Keratinocyte (primary cell): ENCODE measurements at places on chromosomes 6 and 20. TPM values are rescaled to one million over a fixed set of nuclear protein-coding genes. Genes with fewer than 3 reads are reported as not detected.
A peak's percentile ranks its signal among the peaks of the same experiment; 100 is the strongest.

GRCh38 chr6:3345836-3346235, 87.1 kb downstream of the PSMG4 start:
- no peak for DNase-seq
- H3K4me1 ChIP-seq: no peaks in the 10 kb centered on the region
- H3K27me3 ChIP-seq: no peaks in the 10 kb centered on the region

- H3K27ac ChIP-seq: no peak overlapping the region
- no peak for DNase-seq
- H3K4me3 ChIP-seq: no peak overlapping the region
- H3K4me1 ChIP-seq: no peaks in the 10 kb centered on the region
- H3K36me3 ChIP-seq: no peaks in the 10 kb centered on the region
Observed at GRCh38 chr6:84639396-84639795, 125.0 kb downstream of the TBX18 start.

DNA sequence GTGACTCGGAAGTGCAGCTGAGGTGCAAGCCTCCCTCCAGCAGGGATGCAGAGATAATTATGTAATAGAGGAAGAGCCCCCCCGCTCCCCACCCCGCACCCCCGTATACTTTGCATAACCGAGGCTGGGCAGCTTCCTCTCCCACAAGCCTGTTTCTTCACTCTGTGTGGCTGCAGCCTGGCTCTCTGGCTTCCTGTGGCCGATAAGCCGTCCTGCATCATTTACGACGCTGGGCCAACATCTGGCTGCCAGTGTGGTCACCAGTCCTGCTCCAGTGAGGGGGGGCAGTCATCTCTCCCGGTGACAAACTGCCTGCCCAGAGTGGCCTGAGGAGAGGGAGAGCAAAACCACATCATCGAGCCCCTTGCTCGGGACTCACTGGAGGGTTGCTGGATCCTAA, 59.2 kb downstream of the RBM38 start:
- DNase-seq: no peak
- peaks cover 61% of the 10 kb centered on the region for H3K27me3 ChIP-seq
- H3K4me3 ChIP-seq: no peak overlapping the region
- no peaks in the 10 kb centered on the region for H3K36me3 ChIP-seq
- no peaks in the 10 kb centered on the region for H3K4me1 ChIP-seq
- H3K27ac ChIP-seq: no peak overlapping the region

The UTRN gene
- polyA plus RNA-seq: 19.3 to 23.7 TPM (median 20.5 TPM) in 3 replicates

The BFSP1 gene
- polyA plus RNA-seq: 1.8 to 2.2 TPM (median 2.2 TPM) in 3 replicates

- no peak for DNase-seq
- H3K4me1 ChIP-seq: peaks cover 4% of the 10 kb centered on the region
- H3K4me3 ChIP-seq: no peak overlapping the region
- no peaks in the 10 kb centered on the region for H3K36me3 ChIP-seq
- H3K27ac ChIP-seq: no peak overlapping the region
Observed at GRCh38 chr20:40410028-40410427, 279.0 kb downstream of the MAFB start.

The SGK2 gene
- polyA plus RNA-seq: 0.12 to 0.23 TPM in 2 of 3 replicates, not detected in the other

DNA sequence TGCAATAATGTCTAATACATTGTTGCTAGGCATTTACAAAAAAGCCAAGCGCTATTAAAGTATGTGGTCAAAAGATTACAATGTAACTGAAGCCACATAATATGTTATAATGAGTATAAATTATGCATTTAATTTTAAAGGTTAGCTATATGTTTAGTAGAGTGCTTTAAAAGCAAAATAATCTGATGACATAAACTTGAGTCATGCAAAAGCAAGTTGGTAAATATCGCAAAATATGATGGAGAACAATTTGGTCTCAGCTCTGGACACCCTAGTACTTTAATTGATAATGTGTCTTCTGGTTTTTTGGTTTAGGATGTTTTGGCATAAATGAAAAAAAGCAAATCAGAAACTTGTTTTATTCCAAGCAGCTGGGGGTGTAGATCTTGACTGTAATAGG, 188.6 kb upstream of the RREB1 start:
- no peak for DNase-seq
- H3K4me1 ChIP-seq: peaks cover 16% of the 10 kb centered on the region
- no peak overlapping the region for H3K4me3 ChIP-seq
- H3K36me3 ChIP-seq: no peaks in the 10 kb centered on the region
- H3K27ac ChIP-seq: no peak overlapping the region

GRCh38 chr6:170289951-170290295, 955 bp downstream of the DLL1 start:
- H3K4me1 ChIP-seq: peaks cover 38% of the 10 kb centered on the region
- H3K27ac ChIP-seq: peak overlapping the region; percentile 52
- H3K27me3 ChIP-seq: no peaks in the 10 kb centered on the region

The TMEM170B gene
- polyA plus RNA-seq: 0.03 to 0.08 TPM (median 0.05 TPM) in 3 replicates

DNA sequence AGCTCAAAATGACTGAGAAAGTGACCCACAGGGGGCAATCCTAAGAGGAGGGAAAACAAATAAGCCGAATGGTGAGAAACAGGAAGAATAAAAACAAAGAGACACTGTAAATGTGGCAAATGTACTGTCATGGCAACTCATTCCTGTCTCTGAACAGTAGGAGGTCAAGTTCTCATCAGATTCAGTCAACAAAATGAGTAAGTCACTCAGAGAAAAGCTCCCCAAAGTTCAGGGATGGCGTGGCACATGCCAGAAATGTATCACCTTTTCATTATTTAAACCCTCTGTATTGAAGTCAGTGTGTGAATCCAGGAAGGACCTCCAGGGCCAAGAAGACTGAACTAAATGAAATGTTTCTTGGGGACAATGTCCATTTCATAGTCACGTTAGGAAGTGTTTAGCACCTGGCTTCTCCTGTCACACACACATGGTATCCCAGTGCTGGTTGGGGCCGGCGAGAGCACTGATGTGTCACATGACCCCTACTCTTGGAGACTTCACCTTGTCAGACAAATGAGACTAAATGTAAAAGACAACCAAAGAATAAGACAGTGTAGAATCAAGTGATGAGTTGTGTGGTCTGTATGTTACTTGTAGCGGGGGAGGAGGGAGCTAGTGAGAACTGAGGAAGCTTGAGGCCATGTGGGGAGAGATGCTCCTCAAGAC, 20.7 kb downstream of the CNR1 start:
- no peaks in the 10 kb centered on the region for H3K4me1 ChIP-seq
- H3K36me3 ChIP-seq: no peaks in the 10 kb centered on the region
- H3K27ac ChIP-seq: no peak overlapping the region
- DNase-seq: no peak
- H3K4me3 ChIP-seq: no peak overlapping the region

DNA sequence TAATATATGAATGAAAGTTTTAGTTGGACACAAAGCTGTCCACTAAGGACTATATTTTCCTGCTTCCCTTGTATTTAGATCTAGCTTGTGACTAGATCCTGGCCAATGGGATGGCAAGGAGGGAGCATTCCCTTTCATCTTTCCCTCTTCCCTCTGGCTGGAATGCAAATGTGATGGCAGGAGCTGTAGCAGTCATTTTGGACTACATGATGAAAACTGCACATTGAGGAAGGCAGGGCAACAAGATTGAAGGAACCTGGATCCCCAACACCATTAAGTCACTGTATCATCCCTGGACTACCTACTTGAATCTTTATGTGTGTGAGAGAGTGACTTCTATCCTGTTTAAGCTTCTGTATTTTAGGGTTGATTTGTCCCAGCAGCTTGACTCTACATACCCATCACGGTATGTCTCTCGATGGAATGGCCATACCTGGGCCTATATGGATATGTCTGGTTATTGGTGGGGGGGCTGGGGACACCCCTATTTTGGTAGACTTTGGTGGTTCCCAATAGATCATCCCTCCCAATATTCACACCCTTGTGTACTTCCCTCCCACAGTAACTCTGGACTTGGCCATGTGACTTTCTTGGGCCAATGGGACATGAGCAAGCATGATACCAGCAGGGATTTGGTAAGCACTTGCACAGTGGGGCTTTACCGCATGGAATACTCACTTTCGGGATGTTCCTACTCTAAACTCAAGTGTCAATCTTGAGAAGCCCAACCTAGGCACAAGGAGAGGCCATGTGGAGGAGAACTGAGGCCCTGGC, 128.5 kb downstream of the VEGFA start:
- no peaks in the 10 kb centered on the region for H3K4me1 ChIP-seq
- H3K27ac ChIP-seq: no peak overlapping the region
- DNase-seq: no peak

- DNase-seq: no peak
- H3K27me3 ChIP-seq: no peaks in the 10 kb centered on the region
- no peak overlapping the region for H3K27ac ChIP-seq
- no peaks in the 10 kb centered on the region for H3K4me1 ChIP-seq
Observed at GRCh38 chr6:105058846-105059245, 101.9 kb downstream of the LIN28B start.

The RSPH4A gene
- 0.10 to 0.12 TPM (median 0.11 TPM) in 3 replicates for polyA plus RNA-seq

DNA sequence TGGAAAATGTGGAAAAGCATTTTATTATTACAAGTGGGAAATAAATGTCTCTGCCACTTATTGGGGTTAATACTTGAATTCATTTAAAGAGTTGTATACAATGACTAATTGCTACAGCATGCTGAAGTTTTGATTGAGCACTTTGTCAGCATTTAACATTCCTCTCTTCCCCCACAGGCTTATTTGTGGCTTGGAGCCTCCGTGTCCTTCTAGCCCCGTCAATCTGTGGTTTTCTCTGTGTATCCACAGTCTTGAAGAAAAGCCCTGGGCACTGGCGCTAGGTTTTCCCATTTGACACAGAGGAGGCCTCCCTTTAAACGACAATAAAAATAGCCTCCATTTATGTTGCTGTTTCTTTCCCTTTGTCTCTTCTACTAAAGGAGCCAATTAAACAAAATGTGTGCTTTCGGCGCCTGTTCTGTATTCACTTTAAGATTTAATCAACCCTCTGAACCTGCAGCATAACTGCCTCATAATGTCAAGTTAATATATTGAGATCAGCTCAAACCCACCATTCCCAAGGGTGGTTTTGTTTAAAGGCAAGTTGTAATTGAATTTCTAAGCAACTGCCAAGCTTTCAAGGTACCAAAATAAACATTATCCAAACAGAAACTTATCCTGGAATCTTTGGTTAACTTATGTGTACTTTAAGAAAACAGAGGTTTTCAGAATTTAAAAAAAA, 326.6 kb upstream of the RNF24 start:
- no peak overlapping the region for H3K27ac ChIP-seq
- DNase-seq: no peak
- H3K4me3 ChIP-seq: no peak overlapping the region
- no peaks in the 10 kb centered on the region for H3K36me3 ChIP-seq
- peaks cover 14% of the 10 kb centered on the region for H3K4me1 ChIP-seq

GRCh38 chr6:161242113-161242512, 31.7 kb downstream of the AGPAT4 start:
- no peaks in the 10 kb centered on the region for H3K4me1 ChIP-seq
- H3K27me3 ChIP-seq: no peaks in the 10 kb centered on the region
- no peak overlapping the region for H3K4me3 ChIP-seq
- no peaks in the 10 kb centered on the region for H3K36me3 ChIP-seq

GRCh38 chr6:11404081-11404480, 133.5 kb upstream of the TMEM170B start:
- H3K27ac ChIP-seq: no peak overlapping the region
- no peaks in the 10 kb centered on the region for H3K4me1 ChIP-seq
- no peak for DNase-seq
- H3K4me3 ChIP-seq: no peak overlapping the region
- no peaks in the 10 kb centered on the region for H3K36me3 ChIP-seq

DNA sequence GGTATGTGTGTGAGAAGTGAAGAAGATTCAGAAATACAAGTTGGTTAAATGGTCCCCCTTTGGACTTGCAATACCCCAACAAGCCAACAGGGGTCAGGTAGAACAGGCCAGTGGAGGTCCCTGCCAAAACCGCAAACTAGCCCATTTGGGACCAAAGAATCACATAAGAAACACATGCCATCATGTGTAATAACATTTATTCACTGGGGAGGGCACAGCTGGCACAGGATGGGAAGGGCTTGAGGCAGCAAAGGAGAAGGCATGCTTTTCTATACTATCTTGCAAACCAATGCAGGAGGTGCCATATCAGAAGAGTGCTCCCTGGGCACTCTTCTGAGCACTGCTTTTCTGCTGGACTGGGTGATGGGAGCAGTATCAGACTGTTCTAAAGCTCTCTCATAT, 116.1 kb upstream of the TRAF3IP2 start:
- H3K4me3 ChIP-seq: no peak overlapping the region
- DNase-seq: no peak
- peaks cover 4% of the 10 kb centered on the region for H3K4me1 ChIP-seq
- H3K27ac ChIP-seq: no peak overlapping the region
- H3K27me3 ChIP-seq: no peaks in the 10 kb centered on the region

The MUC21 gene
- not detected in 3 replicates for polyA plus RNA-seq

DNA sequence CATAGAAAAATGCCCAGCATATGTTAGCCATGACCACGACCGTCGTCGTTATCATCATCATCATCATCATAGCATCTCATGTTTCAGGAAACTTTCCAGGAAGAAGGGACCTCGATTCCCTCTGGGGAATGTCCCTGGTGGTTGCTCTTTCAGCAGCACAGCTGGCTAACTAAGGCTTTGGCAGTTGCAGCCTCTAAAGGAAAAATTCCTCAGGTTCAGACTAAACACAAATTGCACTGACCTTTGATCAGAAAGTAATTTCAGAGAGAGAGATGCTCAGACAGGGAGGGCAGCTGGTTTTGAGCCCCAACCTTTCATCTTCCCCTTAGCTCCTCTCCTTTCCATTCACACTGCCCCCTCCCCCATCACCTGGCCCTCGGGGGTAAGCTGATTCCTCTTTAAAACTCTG, 5.6 kb upstream of the CFB start:
- no peak overlapping the region for H3K4me3 ChIP-seq
- H3K36me3 ChIP-seq: no peaks in the 10 kb centered on the region
- H3K27me3 ChIP-seq: peaks cover 8% of the 10 kb centered on the region
- peaks cover 6% of the 10 kb centered on the region for H3K4me1 ChIP-seq

The SYNDIG1 gene
- 0.37 to 1.7 TPM (median 0.38 TPM) in 3 replicates for polyA plus RNA-seq

The GABRR2 gene
- polyA plus RNA-seq: 0.03 to 0.12 TPM in 2 of 3 replicates, not detected in the other

- H3K27me3 ChIP-seq: peaks cover 4% of the 10 kb centered on the region
- H3K36me3 ChIP-seq: no peaks in the 10 kb centered on the region
- H3K27ac ChIP-seq: no peak overlapping the region
- DNase-seq: no peak
Observed at GRCh38 chr20:3704087-3704486, 8.3 kb downstream of the SIGLEC1 start.

DNA sequence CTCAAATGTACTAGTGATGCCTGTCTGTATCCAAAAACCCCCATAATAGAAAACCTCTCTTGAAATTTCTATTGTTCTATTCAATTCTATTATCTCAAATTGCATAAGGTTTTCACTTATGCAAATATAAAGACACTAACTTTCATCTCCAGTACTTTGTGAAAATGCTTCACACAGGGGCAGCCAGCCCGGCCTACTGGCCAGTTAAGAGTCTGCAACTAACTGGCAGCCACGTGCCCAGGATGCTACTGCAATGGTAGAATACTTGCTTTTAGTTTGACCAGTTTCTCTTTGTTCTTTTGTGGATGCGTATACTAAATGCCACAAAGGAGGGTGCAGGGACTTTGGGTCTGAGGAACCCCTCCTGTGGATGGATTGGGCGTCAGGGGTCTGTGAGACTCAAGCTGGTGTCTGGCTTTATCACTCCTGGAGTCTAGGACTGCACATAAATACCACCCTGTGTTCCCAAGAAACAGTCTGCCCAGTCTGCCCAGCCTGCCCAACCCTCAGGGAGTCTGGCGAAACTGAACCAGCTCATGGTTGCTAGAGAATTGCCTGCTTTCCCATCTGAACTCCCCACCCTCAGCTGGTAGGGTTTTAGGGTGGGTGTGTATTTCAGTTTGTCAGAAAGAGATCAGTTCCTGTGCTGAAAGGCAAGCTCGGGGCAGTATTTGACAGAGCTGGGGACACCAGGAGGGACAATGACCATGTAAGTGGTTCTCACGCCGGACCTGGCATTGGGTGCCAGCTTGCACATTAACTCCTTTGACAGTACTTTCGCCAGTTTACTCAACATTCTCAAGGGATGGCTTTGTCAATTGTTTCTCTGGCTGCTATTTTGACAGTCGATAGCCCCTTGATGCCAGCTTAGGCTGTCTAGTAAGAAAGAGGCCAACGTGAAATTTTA, 558.2 kb upstream of the JAG1 start:
- H3K27ac ChIP-seq: no peak overlapping the region
- no peaks in the 10 kb centered on the region for H3K27me3 ChIP-seq
- no peak for DNase-seq
- no peaks in the 10 kb centered on the region for H3K36me3 ChIP-seq
- H3K4me3 ChIP-seq: no peak overlapping the region
